ENCODE measurements at places on chromosomes 11 and 22. TPM values are rescaled to one million over a fixed set of nuclear protein-coding genes. Genes with fewer than 3 reads are reported as not detected.

GRCh38 chr22:29872144-29872893 lies 10.7 kb upstream of the MTMR3 start:
- DNase-seq = no peak

The OR8D1 gene
- total RNA-seq = not detected

- DNase-seq = no peak
These were observed 11.5 kb downstream of the RELT start for GRCh38 chr11:73387594-73388264.

DNA sequence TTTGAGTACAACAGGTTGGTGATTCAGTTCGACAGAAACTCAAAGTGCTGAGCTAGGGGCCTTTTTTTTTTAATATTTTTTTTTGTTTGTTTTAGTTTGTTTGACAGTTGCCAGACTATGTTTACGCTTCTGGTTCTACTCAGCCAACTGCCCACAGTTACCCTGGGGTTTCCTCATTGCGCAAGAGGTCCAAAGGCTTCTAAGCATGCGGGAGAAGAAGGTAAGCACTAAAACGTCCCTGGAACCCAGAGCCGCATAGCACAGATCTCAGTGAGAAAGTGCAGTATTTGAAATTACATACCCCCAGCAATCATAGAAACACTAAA lies 649 bp downstream of the PRRG4 start:
- DNase-seq = no peak

The LRRC74B gene
- not detected for total RNA-seq

DNA sequence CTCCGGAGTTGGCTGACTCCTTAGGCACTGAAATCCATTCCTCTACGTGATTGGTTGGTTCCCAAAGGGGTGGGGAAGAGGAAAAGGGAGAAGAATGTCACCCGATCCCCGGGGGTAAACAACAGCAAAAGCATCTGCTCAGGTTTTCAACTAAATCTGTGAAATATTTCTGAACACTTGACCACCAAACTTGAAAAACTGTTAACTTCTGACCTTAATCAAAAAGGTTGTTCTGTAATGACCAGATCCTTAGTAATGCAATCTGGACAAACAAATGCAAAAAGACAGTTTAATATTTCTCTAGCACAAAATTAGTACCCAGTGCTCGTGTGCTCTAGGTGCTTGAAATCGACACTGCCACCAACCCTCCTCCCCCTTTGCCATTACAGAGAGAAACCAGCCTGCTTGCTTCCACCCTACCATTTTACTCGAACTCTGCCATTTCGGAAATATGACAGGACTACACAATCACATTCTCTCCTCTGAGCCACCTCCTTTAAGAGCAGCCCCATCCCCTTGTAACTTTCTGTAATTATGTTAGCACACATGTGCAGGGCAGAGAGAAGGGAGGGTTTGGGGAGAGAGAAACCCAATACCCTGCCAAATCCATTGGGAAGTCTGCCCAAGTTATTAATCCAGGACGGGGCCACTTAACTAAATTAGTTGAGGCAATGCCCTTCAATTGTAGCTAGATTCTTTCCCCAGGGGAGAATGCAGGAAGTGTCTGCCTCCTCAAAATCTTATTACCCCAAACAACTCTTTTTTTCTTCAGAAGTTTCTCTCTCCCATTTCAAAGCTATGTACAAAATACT lies 113.8 kb downstream of the RBFOX2 start:
- no peak for DNase-seq

DNA sequence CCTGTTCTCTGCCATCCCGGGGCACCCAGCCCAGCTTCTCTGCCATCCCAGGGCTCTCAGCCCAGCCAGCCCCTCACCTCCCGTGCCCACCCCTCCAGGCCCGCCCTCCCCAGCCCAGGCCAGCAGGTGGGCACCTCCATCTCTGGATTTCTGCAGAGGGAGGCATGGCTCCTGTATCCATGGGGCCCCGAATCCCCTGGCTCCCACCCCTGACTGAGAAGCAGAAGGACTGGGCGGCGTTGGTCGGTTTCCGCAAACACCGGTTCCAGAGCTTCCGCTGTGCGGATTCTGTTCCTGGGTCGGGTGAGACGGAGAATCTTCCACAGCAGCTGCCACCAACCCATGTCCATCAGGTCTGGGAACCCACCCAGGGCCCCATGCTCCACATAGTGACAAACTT lies 240.3 kb downstream of the BRD1 start:
- no peak for DNase-seq

DNA sequence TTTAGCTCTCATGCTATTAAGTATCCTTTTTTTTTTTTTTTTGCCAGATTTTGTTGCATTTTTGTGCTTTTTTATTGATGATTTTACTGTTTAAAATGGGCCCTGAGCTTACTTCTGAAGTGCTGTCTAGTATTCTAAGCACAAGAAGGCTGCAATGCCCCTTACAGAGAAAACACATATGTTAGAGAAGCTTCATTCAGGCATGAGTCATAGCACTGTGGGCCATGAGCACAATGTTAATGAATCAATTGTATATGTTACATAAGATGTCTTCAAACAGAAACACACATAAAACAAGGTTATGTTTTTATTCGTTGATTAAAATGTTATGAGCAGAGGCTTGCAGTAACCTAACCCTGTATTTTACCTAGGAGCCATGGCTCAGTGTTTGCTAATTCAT lies 117.8 kb upstream of the C11orf87 start:
- DNase-seq = no peak

All from activated CD8-positive, alpha-beta T cell treated with anti-CD3 and anti-CD28 coated beads, Interleukin-2, amount 10 ng/mL, durations not matched to agents 7 days and 5 days (primary cell).